Activated T-helper 2 cell treated with anti-CD3 and anti-CD28 coated beads, Interferon-gamma antibody, Interleukin-2, Interleukin-4, amounts not matched to agents 10 μg/mL and 5 μg/mL and 100 μg/mL, durations not matched to agents 14 hours and 24 hours and 36 hours (primary cell): ENCODE measurements at places on chromosomes 5 and 9. TPM values are rescaled to one million over a fixed set of nuclear protein-coding genes. Genes with fewer than 3 reads are reported as not detected.

ORM2 gene
- not detected in 2 replicates for total RNA-seq

CCL19 gene
- total RNA-seq: not detected in 2 replicates

GPRIN1 gene
- 3.0 and 3.6 TPM in 2 replicates for total RNA-seq

CDKN2B gene
- 0.62 and 0.69 TPM in 2 replicates for total RNA-seq

PITX1 gene
- total RNA-seq: 0.39 and 0.46 TPM in 2 replicates

DNA sequence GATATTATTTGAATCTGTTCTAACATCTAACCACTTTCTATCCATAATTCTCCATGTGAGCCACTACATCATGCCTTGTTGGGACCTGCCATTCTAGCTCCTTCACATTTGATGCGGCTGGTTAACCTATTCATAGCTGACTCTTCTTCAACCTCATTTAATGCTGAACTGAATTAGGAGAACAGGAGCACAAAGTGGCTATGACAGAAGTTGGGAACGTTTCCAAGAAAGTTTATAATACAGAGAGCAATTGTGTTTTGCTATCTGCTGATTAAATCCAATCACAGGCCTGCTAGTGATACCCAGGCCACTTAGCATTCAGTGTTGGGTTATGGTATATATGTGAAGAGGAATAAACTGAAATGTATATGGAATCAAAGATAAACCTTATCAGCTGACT lies 440.3 kb downstream of the PTPRD start:
- DNase-seq: no peak

DNA sequence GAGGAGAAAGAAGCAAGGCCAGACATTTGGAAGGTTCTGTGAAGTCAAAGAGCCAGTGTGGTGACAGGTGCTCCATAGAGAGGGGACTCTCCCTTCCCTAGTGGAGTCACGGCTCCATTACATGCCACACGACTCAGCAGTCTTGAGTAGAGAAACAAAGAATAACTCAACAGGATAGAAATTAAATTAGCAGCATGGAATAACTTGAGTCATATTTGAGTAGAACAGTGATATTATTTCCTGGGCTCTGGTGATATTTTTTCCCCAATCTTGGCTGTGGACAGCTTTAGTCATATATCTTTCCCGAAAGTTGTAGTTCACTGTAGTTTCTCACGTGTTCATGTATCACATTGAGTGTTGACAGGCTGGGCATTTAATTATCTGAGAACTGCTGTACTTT lies 149.7 kb upstream of the EFNA5 start:
- no peak for DNase-seq

- no peak for DNase-seq
These were observed 168.1 kb downstream of the EFNA5 start for GRCh38 chr5:107502676-107503060.

GRCh38 chr5:85896514-85896913 lies 721.2 kb upstream of the COX7C start:
- DNase-seq: no peak

DNA sequence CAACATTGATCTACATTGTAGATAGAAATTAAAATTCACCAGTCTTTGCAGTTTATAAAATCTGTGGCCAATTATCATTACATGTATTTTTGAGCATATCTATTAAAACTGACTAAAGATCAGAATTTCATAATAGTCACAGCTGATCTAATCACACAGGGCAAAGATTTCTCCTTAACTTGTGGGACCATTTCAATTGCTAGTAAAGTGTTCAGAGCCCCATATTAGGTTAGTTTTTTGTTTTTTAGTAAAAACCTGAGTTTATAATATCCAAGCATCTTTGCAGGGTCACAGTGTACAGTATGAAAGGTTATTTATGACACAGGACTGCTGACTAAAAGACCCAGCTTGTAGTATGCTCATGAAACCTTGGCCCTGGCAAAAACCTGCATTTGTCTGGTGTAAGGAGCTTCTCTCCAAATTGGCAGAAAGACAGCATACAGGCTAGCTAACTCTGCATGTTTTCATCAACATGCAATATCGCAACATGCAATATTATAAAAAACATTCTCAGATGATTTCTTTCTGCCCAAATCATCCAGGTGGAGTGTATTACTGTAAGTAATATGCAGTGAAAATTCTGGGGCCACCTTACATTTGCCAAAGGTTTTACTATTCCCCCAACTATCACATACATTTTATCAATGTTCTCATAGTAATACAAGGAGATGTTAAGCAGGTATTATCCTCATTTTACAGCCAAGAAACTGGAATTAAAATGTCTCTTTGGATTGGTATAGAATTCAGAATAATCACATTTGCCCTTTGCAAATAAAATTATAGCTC lies 37.7 kb upstream of the ALDH1A1 start:
- no peak for DNase-seq

DNA sequence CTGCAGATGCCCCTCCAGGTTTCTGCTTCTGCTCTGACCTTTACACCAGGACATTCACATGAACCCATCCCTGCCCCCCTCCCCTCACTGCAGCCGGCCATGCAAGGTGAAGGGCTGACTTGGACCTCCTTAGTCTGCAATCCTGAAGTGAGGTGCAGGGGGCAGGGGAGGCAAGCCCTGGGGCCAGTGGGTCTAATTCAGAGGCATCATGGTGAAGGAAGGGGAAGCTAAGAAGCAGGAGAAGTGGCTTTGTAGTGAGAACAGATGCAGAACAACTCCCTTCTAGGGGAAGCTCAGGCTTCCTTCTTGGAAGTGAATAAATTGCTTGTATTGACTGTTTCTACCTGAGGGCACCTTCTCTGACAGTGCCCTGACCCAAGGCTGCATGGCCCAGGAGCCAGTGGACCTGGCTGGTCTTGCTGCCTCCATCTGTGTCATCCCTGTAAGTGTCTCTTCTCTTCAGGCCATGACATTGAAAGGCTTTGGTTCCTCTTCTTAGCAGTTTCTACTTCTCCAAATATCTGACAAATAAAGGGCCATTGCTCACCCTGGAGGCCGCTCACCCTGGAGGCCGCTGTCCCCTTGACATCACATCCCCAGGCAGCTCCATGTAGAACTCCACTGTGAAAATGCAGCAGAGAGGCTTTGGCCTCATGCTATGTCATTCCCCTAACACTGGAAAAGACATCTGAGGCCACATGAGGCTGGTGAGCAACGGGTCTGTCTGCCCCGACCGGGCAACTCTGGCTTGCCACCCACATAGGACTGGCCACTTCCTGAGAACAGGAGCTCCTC lies 55.3 kb downstream of the GADD45G start:
- no peak for DNase-seq

- DNase-seq: no peak
These were observed 104.5 kb downstream of the MAT2B start for GRCh38 chr5:163609910-163610309.

GRCh38 chr5:140828362-140828737 lies 590 bp downstream of the PCDHA6 start:
- no peak for DNase-seq
